ENCODE measurements at places on chromosomes 11 and 22.

GRCh38 chr11:1078191-1078601 lies 3.5 kb downstream of the MUC2 start:
- no peak for DNase-seq

DNA sequence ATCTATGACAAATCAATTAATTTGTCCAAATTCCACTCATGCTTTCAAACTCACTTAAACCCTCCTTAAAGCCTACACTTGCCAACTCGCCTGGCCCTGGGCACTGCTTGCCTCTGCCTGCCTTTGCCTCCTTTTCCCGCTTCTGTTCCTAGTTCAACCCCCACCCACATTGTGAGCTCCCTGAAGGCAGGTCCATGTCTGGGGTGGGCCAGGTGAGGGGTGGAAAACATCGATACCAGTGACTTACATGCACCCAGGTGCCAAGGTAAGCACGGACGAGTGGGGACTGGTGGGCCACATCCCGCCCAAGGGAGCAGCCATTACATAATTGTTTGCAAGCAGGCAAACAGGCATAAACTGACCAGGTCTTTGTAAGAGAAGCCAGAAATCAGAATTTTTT lies 146.2 kb downstream of the ST3GAL4 start:
- no peak for DNase-seq

- DNase-seq = no peak
These were observed 17.9 kb downstream of the NADSYN1 start for GRCh38 chr11:71470946-71471345.

GRCh38 chr22:24099666-24100065 lies 81.6 kb upstream of the SUSD2 start:
- no peak for DNase-seq

DNA sequence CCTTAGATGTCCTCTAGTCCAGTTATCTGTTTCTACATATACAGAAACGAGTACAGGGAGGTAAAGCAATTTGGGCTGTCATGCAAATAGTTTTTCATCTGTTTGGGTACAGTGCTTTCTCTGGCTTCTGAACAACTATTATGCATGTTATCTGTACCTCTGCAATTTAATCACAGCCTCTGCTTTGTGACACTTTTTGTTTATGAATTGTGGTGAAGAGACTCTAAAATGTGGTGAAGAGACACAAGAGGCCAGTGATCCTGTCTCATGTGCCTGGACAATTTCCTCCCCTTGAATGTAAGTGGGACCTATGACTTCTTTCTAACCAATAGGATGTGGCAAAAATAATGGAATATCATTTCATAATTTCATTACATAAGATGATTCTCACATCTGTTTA lies 130.3 kb upstream of the ARHGAP42 start:
- DNase-seq = no peak

- peak; percentile 83 for DNase-seq
These were observed 3.5 kb downstream of the OSM start for GRCh38 chr22:30262917-30263741.

GRCh38 chr11:67541198-67541597 lies 18.0 kb upstream of the CABP2 start:
- DNase-seq = no peak

- no peak for DNase-seq
These were observed 55.4 kb upstream of the BID start for GRCh38 chr22:17829695-17830042.

- DNase-seq = no peak
These were observed 73.9 kb downstream of the TRPC6 start for GRCh38 chr11:101509922-101510321.

DNA sequence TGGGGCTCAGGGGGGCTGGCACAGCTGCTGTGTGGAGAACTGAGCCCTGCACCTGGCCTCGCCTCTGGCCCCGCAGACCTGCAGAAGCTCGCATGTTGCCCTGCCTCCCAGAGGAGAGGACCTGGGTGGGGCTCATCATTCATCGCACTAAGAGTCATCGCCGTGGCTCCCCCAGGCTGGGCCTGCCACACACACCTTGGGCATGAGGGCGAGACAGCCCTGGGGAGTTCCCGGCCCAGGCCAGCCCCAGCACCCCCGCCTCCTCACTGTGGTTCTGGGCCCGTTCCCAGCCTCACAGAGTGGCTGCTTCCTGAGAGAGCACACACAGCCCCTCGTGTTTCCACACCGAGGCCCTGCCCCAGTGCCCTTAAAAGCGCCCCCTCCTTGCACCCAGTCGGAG lies 694.6 kb downstream of the TBC1D22A start:
- DNase-seq = no peak

DNA sequence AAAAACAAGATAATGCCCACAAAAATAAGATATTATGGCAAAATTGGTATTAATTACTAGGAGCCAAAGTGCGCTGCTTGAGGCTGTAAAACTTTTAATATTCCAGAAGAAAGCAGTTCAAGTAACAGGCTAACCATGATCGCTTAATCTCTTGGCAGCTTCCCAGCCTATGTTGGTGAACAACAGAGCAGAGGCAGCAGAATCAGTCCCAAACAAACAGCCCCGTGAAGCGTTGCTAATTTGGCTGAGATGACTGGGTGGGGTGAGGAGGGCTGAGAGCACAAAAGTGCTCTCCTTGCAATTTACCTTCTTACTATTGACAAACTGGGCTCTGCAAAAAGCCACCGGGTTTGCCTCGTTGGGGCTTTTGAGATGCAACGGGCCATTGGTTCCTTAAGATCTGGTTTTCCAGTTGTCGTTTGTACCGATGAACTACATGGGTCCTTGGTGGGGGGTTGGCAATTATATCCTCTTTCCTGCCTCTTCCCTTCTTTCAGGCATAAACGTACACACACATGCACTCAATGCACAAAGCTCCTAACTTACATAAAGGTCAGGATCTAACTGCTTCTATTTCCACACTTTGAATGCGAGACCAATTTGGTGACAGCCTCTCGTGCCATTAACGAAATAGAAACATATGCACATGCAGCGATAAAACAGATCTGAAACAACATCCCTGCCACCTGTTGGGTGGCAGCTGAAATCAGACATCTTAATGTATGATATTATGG lies 407.6 kb upstream of the CADM1 start:
- no peak for DNase-seq

GRCh38 chr22:19696504-19697276 lies 17.6 kb upstream of the SEPTIN5 start:
- no peak for DNase-seq

GRCh38 chr22:25655371-25655935 lies 86.5 kb upstream of the MYO18B start:
- DNase-seq = no peak

DNA sequence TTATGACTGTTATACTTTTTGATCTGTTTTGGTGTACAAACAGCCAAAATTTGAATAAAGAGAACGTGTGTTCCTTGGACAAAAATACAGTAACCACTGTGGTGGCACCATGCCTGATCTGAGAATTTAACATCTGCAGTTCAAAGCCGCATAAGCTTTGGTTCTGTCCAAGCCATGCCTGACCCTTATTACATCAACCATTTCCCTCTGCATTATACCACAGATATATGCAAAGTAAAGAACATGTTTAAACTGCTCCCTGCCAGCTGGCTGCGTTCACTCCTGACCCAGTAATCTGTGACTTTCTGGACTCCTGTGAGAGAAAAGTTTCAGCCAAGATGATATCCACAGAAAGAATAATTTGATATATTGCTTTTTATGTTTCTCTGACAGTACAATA lies 890.5 kb upstream of the ANO3 start:
- DNase-seq = no peak

- DNase-seq = no peak
These were observed 11.8 kb upstream of the KCNE3 start for GRCh38 chr11:74478877-74479731.

- DNase-seq = no peak
These were observed 12.5 kb downstream of the MUC6 start for GRCh38 chr11:1023811-1024596.

GRCh38 chr11:72930008-72930407 lies 115.8 kb downstream of the ATG16L2 start:
- no peak for DNase-seq

GRCh38 chr11:73055655-73056354 lies 86.3 kb downstream of the FCHSD2 start:
- DNase-seq = no peak

DNA sequence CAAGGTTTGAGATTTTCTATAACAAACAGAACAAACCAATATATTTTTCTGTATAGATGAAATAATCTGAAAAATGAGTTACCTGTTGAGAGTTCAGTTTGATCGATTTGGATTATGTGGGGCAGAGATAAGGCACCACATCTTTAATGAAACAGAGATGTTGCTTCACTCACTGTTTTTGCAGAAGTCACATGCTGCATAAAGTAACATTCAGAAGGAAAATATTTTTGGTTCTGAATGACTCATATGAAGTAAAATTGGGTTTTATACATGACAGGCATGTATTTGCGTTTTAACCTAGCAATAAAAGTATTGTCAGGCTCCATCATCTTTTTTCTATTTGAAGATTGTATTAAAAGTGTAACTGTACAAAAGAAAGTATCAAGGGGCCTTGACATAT lies 77.8 kb downstream of the BBOX1 start:
- DNase-seq = no peak

DNA sequence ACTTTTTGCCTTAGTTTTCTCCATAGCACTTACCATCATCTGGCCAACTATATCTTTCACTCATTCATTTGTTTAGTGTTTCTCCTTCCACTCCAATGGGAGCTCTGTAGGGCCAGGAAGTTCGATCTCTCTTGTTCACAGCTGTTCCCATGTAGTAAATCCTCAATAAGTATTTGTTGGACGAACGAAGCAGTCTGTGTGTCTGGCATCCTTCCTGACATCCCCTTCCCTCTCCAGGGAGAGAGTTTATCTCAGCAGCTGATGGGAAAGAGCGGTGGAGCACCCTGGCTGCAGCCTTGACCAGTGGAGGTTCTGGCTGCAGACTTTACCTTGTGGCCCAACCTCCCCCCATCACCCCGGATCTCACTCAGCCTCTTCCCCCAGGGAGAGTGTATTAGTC lies 141.7 kb downstream of the CHST1 start:
- DNase-seq = no peak

- no peak for DNase-seq
These were observed 203.1 kb upstream of the MTMR2 start for GRCh38 chr11:96126917-96127595.

DNA sequence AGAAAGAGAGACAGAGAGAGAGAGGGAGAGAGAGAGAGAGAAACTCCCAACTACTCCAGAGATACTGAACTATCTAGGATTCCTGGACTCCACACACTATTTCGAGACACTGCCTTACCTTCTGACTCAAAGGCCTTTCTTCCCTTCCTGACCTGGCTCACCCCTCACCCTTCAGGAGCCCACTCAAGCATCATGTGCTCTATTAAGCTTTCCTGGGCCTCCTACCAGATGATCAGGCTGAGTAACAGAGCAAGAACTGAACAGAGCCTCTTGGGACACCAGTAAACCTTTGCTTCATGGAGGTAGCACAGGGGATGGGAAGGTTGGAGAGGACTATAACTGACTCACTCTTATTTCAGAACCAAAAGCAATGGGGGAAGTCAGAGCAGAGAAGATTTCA lies 31.4 kb downstream of the PLEKHA7 start:
- DNase-seq = no peak

DNA sequence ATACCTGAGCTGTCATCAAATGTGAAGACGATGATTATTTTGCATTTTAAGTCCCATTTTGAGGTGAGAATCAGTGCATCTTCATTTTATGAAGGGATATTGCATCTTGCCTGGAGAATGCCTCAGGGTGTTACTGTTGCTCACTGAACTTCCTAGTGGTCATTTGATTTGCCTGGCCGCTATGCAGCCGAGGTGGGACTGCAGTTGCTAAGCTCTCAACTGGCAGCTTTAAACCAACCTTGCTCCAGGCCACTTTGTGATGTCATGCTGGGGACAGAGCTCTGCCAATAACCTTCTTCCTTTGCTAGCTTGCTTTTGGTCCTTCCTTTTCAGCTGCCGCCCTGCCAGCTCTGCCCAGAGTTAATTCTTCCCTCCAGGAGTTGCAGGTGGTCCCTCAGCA lies 409.4 kb upstream of the B3GAT1 start:
- DNase-seq = no peak

GRCh38 chr11:1130276-1131032 lies 27.3 kb upstream of the MUC5AC start:
- DNase-seq = peak; percentile 3

DNA sequence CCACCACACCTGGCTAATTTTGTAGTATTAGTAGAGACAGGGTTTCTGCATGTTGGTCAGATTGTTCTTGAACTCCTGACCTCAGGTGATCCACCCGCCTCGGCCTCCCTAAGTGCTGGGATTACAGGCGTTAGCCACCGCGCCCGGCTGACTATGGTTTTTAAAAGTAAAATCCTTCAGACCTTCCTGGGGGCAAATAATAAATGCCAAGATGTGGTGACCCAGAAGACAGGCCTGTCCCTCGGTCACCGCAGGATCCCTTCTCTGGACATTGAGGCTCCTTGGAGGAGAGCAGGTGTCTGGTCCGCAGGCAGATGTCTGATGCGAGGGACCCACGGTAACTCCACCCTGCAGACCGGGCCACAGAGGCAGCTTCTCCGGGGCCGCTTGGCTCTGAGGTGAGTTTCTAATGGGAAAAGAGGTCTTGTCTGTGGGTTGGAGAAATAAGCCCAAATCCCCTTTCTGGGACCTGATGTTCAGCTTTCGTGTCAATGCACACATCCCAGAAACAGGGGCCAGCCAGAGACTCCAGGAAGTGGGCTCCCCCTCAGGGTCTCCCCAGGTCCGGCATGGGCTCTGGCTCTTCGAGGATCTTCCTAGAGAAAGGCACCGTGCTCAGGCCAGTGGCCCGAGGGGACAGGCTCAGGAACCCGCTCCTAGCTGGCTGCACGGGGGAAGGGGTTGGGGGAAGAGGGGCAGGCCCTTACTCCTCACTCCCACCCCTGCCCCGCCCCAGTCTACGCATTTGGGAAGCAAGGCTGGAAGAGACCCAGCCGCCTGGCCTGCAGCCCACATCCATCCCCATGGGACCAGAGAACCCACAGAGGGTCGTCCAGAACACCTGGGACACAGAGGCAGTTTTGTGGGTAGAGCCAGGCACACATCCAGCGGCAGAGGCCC lies 100.6 kb downstream of the WNT7B start:
- DNase-seq = no peak

GRCh38 chr11:7964873-7965272 lies 374 bp downstream of the NLRP10 start:
- no peak for DNase-seq

GRCh38 chr11:118047749-118048148 lies 29.1 kb upstream of the TMPRSS4 start:
- no peak for DNase-seq

DNA sequence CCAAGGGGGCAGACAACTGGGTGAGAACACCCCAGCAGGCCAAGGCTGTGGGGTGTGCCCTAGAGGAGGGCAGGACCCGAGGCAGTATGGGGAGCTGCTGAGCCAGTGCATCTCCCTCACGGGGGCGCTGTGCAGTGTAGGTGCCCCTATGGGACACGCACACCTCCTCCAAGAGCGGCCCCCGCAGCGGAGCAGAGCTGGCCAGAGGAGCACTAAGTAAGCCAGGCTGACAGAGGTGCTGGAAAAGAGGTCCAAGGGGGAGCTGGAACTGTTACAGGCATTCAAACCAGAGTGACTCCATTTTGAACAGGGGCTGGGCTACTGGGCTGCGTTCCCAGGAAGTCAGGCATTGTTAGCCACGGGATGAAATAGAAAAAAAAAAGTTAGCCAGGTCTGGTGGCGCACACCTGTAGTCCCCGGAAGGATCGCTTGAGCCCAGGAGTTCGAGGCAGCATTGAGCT lies 41.8 kb downstream of the TST start:
- peak; percentile 79 for DNase-seq

Data from activated gamma-delta T cell treated with Interleukin-2 at 50 U/mL for 16 hours (primary cell).